ENCODE measurements at places on chromosomes 13 and 19.

DNA sequence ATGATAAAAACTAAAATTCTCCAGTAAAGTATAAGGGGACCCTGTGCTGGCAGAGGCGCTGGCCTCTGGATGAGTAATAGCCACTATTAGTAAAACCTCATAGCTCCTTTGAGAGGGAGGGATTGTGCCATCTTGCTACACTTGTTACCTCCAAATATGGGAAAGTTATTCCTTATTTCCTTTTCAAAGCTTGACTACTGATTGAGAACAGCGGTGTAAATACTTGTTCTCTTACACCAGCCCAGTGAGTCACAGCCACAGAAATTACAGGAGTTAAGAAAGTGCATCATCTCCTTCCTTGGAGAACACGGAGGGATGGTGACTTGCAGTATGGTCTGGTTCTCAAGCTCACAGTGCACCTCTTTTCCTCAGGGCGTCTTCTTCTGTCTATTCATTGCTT lies 379.0 kb downstream of the EFNB2 start:
- DNase-seq: no peak

DNA sequence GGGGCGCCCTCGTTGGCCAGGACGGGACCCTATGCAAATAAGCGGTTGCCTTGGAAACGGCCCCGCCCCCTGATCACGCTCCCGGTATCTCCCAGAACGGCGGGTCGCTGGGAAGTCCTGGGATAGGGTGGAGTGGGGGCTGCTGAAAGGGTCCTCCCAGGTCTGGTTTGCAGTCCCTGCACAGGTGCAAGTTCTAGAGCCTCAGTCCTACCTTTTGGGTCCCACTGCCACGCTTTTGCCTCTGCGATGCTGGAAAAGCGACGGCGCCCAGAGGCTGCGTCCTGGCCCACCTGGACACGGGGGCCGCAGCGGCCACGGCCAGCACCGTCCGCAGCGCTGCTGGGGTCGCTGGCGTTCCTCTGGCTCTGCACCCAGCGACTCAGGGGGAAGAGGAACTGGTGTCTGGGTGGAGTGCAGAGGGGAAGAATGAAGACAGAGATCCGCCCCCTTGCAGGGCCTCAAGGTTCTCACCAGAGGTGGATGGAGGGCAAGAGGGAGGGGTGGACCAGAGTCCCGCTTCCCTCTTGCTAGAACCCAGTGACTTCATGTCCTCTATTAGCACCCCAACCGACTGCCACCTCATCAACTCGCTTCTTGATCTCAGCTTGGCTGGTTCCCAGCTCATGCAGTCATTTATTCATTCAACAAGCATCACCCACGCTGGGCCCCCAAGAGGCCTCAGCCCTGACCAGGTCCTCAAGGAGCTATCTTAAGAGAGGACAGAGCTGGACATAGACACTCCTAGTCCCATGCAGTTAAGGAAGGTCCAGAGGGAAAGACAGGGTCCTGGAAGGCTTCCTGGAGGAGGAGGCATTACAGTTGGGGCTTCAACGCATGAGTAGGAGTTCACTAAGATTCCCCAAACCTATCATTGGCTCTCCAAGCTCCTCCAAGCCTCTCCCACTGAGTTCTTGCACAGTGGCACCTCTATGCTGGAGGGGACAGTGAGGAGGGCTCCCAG lies at the start of gene LRRC25:
TSS of gene LRRC25 (minus strand) at position 381 of the 961 bp plus-strand sequence. CDS start 659 bp downstream, outside the sequence.
- no peak for DNase-seq

DNA sequence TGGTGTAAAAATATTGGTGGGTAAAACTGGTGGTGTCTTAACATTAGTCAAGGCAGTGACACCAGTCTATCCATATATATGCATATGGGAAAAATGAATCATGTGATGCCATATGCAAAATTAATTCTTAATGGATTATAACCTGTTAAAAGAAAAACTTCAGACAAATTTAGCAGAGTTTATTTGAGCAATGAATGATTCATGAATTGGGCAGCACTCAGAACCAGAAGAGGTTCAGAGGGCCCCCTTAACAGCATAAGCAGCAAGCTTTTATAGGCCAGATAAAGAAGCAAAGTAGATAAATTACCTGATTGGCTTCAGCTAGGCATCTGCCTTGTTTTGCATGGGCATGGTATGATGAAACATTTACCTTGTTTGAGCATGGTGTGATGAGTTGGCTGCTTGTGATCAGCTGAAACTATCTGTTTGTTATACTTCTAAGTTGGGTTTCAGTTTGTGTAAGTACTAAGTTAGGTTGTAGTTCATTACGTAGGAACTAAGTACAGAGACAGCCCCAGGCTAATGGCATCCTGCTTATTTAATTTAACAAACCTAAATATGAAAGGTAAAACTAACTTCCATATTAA lies 66.6 kb downstream of the DNAJC15 start:
- DNase-seq: no peak

- no peak for DNase-seq
These were observed 18.3 kb downstream of the NMRK2 start for GRCh38 chr19:3950871-3951861.

- DNase-seq: no peak
These were observed 791 bp upstream of the ADGRE2 start for GRCh38 chr19:14779151-14779550.

- no peak for DNase-seq
These were observed 38.9 kb downstream of the IRS2 start for GRCh38 chr13:109747524-109747923.

DNA sequence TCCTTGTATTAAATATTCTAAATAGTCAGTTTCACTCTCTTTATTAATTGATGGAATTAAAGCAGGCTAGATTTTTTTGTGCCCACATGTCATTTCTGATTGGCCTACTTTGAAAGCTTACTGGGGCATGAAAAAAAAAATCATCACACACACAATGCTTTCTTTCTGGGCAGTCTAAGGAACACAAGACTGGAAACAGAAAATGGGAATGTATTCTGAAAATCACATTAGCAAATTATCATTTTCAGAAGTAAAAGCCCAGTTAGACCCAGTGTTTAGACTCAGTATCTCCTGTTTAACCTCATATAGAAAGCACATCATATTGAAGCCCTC lies 339.4 kb downstream of the SPRY2 start:
- DNase-seq: no peak

DNA sequence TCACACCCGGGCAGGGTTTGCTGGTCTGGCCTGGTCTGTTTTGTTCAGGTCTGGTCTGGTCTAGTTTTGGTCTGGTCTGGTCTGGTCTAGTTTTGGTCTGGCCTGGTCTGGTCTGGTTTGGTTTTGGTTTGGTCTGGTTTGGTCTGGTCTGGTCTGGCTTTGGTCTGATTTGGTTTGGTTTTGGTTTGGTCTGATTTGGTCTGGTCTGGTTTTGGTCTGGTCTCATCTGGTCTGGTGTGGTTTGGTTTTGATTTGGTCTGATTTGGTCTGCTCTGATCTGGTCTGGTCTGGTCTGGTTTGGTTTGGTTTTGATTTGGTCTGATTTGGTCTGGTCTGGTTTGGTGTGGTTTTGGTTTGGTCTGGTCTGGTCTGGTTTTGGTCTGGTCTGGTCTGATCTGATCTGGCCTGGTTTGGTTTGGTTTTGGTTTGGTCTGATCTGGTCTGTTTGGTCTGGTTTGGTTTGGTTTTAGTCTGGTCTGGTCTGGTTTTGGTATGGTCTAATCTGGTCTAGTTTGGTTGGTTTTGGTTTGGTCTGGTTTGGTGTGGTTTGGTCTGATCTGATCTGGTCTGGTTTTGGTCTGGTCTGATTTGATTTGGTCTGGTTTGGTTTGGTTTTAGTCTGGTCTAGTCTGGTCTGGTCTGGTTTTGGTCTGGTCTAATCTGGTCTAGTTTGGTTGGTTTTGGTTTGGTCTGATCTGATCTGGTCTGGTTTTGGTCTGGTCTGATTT lies 14.4 kb upstream of the F2RL3 start:
- no peak for DNase-seq

DNA sequence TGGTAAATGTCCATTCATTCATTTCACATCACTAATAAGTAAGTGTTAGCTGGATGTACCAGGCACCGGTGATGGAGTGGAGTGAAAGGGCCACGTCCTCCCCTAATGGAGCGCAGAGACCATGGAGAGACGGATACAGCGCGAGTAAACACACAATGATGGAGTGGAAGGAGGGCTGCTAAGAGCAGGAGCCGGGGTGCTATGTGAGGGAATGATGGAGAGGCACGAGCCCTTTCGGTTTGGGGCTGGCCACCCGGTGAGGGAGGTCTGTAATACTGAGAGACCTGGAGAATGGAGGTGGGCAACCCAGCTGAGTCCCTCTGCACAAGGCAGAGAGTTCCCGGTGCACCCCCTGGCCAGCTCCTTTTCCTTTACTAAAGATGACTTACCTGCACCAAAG lies 53.7 kb downstream of the PEPD start:
- no peak for DNase-seq

- DNase-seq: no peak
These were observed 770.5 kb downstream of the PCDH9 start for GRCh38 chr13:66459634-66460033.

DNA sequence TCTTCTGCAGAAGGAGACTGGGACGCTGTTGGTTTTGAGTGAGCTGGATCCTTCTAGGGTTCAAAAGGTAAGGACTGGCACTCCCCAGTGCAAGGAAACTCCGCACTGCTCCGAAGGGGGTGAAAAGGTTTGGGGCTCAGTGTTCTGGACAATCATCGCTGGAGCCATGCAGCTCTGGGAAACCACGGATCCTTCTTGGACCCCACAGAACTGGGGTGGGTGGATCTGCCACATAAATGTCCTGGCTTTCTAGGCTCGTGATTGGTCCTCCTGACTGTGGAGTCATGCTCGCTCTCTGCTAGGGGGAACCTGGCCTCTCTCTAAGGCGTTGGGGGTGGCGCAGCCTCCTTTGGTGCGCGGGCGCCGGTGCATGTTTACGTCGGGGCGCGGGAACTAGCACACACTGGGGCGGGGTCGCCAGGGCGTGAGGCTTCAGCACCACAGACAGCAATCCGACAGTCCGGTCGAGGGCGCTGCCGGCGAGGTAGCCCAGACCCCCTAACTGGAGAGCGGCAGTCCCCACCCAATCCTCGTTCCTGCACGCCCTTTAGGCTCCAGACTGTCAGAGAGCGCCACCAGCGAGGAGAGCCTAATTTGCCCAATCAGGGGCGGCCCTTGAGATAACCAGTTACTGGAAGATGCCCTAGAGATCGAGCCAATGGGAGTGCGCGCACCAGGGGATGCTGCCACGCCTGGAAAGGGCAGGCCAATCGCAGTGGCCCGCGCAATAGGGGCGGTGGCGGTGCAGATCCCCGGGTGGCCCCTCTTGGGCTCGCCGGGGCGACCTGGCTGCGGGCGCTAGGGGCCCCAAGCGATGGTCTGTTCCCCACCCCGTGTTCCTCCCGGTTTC lies 913 bp upstream of the ELAVL3 start:
- peak; percentile 73 for DNase-seq

All from suprapubic skin (tissue), 4 donors.